ENCODE measurements at places on chromosomes 2 and 18.

GRCh38 chr2:201452922-201453643 lies 1.5 kb downstream of the STRADB start:
- DNase-seq = no peak

DNA sequence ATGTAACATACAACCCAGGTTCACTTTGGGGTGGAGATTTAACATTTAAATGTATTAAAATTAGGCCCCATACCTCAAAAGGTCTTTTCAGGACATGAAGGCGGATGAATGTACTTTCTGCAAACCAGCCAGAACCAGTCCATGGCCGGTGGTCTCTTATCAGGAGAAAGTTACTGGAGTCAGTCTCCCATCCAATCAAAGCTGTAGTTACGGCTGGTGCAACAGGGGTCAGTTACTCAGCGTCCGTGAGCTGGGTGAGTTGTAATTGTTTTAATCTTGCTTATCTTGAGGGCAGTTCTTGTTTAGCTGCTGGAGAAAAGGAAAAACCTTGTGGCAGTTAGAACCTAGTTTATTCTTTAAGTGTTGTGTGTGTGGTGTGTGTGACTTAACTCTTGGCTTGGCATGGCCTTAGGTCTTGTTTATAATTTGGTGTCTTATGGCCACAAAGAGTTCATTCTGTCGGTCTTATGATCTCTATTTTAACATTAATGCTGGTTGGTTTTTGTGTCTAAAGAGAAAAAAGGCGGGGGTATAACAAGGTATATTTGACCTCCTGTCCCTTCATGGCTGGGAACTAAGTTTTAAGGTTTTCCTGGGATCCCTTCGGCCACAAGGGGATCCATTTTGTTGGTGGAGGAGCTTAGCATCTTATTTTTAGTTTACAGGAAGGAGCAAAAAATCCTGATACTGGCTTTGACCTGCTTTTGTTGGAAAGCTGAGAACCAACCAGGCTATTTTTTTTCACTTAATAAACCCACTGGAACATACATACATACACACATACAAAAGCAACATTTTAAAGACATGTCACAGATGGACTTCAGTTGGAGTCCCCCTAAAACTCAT lies 143.5 kb upstream of the NCK2 start:
- no peak for DNase-seq

DNA sequence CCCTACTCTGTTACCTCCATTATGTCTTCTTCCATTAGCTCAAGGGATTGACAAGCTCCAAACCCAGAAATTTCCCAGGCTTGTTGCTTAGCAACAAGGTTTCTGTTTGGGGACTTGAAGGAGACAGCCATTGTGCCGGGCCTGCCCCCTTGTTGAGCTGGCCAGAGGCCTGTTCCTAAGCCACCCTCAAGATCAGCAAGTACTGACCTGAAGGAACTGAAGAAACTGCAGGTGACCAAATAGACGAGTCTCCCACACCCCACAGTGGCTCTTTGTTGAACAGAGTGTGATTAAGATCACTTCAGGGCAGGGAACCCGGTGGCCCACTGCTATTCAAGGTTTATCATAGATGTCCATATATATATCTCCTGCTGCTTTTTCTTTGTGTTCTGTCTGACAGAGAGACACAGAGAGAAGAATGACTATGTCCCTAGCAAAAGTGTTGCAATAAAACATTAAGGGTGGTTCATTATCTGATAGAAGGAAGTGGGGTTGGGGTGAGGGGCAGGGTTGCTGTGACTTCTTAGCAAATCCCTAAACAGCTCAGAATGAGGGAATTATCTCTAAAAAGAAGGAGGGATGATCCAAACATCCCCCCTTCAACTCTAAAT lies 69.2 kb downstream of the RNF144A start:
- peak; percentile 37 for DNase-seq

GRCh38 chr2:172113617-172114016 lies 10.9 kb upstream of the DLX2 start:
- DNase-seq = peak; percentile 21

DNA sequence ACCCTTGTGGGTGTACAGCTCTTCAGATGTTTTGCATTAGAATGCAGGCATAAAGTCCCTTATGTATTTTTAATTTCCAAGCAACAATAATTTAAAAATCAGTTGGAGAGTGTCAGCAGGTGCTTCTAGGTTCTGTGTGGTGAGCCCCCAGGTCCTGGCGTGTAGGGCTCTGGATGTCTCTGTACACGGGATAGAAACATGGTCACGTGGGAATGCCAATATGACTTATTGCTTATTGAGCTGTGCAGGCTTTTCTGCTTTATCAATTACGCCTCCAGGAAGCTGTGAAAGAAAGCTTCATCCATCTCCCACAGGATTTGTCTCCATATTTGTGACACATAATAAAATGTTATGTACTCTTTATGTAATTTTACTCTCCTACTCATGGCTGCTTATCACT lies 37.8 kb downstream of the PRELID3A start:
- no peak for DNase-seq

DNA sequence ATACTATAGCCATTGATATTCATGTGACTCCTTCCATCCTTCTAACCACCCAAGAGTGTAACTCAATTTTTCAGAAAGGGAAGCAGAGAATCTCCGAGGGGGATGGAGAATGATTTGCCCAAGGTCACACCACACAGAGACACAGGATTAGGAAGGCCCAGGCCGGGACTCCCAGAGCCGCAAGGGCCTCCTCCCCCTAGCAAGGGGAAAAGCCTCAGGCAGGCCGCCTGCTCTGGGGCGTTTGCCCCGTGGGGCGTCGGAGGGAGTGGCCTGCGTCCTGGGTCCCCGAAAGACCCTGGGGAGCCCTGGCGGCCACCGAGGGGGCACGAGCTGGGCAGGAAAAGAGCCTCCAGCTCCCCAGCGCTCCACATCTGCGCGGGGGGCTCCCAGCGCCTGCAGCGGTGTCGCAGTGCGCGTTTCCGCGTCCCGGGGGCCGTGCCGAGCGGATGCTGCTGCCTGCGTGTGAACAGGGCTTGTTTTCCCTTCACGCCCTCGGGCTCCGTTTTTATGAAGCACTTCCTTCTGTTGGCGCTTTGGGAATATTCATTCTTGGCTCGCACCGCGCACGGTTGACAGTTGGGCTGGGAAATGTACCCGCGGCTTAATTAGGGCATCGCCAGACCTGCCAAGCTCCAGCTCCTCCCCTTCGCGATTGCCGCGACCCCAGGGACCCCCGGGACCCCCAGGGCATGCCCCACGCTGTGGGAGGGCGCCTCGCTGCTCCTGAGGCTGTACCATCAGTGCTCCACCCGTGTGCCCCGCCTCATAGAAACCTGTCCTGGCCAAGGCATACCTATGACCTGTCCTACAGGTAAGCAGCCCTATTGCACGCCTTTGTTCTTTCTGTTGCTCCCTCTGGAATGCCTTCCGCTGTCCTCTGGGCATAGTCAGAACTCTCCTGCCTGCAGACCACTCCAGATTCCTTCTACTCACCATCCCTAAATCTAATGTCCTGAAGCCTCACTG lies 158.9 kb upstream of the GLI2 start:
- DNase-seq = peak; percentile 56

DNA sequence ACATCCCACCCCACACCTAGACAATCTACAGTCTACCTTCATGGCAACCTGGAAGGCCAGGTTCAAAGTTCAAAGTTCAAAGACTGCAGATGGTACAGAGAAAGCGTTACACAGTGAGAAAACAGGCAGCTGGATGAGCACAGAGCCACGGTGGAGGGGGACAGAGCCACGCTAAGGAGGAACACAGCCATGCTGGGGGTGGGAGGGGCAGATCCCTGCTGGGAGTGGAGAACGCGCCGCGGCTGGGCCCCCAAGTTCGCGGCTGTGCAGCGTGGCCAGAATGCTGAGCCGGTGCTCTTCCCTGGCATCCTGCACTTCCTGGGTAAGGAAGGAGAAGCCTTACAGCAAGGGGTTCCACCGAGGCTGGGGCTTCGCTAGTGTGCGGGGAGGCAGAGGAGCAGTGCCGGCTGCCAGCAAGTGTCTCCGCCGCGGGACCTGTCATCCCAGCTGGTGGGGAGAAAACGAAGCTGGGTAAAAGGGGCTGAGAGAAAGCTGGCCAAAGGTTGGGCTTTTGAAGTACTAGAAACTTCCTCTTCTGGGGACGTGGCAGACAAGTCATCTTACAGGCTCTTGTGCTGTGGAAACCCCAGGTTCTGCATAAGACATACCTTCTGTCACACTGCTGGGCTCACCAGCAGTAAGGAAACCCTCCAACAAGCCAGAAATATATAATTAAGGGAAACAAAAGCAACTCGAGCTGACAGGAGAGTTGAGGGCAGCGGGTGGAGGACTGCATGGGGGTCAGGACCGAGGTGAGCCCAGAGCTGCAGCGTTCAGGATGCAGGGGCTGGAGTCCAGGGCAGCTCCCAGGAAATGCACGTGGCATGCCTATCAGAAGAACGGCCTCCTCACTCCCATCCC lies 115.5 kb downstream of the HDAC4 start:
- no peak for DNase-seq

DNA sequence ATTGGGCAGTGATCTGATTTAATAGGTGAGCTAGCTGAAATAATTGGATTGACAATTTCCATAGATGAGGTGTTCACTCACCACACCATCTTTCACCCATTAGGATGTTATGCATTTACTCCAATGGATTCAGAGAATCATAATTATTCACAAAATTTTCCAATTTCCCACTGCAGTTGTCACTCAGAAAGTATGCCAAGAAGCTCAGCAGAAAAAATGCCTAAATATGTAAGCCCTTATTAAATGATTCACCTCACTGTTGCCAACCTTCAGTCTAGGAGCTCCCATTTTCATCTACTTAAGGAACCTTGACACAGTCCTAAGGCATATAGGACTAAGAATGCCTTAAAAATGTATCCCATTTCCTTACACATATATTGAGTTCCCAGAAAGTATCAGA lies 94.3 kb downstream of the MBD2 start:
- no peak for DNase-seq

- DNase-seq = peak; percentile 94
Observed at GRCh38 chr2:231227310-231228162, 29.1 kb downstream of the ARMC9 start.

DNA sequence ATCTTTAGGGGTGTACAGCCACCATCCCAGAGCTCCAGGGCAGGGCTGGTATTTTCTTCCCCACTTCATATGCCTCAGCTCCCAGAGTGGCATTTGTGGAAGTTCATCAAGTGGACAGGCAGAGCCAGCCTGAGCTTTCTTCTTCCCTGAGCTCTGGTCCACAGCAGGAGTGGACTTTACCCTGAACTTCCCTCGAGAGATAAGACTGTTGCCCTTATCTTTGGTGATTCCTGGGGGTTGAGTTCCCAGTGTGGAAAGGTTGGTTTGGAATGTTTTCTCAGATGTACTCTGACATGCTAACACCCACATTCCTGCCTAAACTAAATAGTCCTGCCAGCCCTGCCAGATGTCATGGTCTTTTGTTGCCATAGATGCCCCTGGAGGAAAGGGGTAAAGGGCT lies 62.0 kb upstream of the LGALSL start:
- DNase-seq = no peak

- DNase-seq = no peak
Observed at GRCh38 chr18:3500016-3500415, 50.0 kb downstream of the TGIF1 start.
